ENCODE measurements at places on chromosomes 12 and 14.

GRCh38 chr12:103441437-103442181 lies 54.2 kb downstream of the C12orf42 start:
- DNase-seq = no peak

DNA sequence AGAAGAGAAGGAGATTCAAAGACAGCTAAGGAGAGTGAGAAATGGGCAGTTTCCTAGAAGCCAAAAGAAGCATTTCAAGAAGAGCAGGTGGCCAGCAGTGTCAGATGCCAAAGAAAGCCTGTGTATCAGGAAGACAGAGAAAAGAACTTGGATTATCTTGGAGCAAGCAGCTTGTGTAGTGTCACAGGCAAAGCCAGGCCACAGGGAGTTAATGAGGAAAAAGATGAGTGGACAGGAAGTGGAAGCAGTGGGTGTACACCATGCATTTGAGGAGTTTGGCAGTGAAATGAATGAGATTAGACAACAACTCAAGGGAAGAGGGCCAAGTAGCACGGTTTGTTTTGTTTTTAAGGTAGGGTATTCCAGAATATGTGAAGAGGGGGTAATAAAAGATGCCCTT lies 5.6 kb upstream of the MYH7 start:
- DNase-seq = no peak

DNA sequence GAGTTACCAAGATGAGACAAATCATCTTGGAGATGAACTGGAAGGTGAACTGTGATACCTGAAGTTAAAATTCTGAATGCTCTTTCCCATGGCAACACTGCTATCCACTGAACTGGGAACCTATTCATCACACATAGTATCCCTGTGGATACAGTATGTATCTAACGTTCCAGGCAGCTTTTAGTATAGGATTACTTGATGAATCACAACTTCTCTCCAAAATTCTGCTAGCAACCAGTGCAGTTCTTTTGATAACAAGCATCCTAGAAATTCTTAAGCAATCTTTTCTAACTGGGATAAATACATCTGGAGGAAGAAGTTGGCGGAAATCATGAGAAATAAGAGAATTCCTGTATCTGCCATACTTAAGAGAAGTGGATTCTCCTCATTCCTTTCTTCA lies 66.4 kb downstream of the PAWR start:
- no peak for DNase-seq

DNA sequence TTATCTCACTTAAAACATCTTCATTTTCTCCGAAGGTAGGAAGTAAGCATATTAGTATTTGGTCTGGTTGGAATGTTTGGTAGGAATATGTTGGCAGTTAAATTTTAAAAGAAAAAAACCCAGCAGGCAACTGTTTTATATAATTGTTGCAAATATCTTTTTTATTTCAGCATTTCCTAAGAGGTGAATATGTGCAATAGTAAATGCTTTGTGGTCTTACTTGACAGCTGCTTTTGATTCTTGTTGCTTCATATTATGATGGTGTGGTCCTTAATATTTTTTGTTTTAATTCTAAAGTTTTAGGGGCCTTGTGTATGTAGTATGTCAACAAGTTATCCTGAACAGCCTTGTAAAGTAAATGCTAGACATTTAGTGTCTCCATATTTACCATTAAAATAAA lies 6.3 kb downstream of the TRAFD1 start:
- no peak for DNase-seq

GRCh38 chr12:16581416-16581815 lies 24.5 kb downstream of the LMO3 start:
- no peak for DNase-seq

GRCh38 chr14:54781080-54781479 lies 121.5 kb downstream of the GCH1 start:
- no peak for DNase-seq

DNA sequence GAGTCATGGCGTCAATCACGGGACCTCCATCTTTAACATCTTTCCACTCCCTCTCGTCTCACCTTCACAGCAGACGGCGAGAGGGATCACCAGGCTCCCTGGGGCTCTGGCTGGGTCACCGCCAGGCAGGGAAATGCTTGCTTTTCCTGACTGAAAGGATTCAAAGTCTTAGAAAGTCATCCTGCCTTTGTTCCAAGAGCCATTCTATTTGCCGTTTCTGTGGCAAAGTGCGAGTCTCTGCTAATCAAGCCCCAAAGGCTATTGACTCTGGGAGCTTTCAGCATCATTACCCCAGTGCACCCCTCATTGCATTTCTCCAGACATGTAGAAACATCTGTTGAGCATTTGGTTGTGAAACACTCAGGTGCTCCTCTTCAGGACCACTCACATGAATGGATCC lies 69.6 kb downstream of the GSC start:
- DNase-seq = no peak

DNA sequence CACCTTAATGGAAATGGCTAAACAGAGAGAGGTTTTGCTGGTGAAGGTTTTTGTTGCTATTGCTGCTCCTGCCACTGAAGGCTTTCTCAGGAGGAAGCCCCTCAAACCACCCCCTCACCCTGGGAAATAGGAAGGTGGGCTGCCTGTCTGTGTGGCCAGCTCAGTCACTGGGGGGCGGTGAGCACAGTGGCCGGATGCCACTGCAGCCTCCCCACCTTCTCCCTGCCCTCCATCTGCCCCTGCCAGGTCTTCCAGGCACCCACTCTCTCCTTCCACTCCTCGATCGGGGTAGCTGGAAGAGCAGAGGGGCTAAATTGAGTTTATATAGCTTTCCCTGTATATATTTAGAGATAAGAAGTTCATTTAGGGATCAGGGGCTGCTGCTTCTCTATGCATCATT lies 80.8 kb downstream of the PAPOLA start:
- no peak for DNase-seq

- DNase-seq = no peak
These were observed 50.6 kb upstream of the GALNT9 start for GRCh38 chr12:132379996-132380395.

DNA sequence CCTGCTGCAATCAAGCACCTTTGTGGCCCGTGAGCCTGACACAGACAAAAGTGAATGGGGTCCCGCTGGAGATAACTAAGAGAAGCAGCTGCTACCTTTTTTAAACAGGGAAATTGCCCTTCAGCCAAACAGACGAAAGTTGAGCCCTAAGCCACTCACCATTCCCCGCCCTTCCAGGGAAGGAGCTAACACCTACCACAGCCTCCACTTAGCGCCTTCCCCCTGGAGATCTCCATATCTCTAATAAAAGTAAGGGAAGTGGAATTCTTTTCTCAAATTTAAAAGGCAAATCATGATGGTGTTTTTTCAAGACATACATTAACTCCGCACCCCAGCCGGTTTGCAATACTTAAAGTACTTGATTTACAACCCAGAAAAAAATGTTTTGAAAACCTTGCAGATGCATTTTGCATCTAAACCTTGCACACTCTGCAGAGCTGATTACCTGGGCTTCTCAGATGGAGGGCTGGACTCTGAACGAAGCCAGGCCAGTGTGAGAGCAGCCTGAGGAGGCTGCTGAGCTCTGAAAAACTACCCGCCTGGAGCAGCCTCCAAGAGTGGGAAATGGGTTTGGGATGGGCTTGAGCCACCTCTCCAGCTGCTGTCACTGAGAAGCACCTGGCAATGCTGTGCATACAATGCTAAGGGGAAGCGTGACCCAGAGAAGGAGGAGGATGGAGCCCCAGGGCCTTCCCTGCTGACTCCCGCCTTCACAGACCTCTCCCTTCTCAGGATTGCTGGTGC lies 10.0 kb downstream of the NUAK1 start:
- peak; percentile 90 for DNase-seq

DNA sequence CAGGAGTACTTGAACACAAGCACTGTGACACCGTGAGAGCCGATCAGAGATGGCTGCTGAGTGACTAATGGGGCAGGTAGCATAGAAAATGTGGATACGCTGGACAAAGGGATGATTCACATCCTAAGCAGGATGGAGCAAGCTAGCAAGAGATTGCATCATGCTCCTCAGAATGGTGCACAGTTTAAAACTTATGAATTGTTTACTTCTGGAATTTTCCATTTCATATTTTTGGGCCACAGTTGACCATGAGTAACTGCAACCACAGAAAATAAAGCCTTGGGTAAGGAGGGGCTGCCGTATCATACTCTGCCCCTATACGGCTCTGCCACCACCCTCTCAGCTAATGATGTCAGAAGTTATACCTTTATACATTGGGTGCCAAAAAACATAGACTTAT lies 23.3 kb upstream of the MARK3 start:
- DNase-seq = no peak

DNA sequence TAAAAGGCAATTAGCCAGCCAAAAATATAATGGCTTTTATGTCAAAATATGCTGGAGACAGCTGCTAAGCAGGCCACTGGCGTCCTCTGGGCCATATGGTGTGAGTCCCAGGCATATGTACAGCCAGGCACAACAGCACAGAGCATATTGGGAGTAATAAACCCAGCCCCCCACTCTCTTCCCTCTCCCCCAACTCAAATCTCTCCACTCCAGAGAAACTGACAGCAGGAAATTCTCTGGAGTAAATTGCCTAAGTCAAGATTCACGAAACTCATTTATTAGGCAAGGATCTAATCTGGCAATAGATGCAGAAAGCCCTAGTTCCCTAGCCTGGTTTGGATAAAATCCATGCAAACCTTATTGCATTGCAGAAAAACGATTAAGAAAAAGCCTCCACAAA lies 147.9 kb upstream of the SEL1L start:
- no peak for DNase-seq

GRCh38 chr12:132182711-132183365 lies 38.6 kb downstream of the NOC4L start:
- no peak for DNase-seq

DNA sequence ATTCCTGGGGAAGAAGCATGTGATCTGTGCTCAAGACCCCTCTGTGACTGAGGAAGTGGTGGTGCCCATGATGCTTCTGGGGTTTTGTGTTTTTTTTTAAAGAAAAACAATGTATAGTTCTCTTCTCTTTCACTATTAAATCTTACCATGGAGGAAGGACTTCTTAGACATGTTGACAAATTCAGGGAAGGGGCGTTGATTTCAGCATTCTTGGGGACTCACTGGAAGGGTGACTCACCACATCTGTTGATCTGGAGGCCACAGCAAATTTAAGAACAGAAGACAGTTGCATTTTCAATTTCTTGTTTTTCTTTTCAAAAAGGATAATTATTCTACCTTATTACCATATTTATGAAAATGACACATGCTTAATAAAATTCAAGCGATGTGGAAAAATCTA lies 152.9 kb upstream of the RTL1 start:
- DNase-seq = no peak

DNA sequence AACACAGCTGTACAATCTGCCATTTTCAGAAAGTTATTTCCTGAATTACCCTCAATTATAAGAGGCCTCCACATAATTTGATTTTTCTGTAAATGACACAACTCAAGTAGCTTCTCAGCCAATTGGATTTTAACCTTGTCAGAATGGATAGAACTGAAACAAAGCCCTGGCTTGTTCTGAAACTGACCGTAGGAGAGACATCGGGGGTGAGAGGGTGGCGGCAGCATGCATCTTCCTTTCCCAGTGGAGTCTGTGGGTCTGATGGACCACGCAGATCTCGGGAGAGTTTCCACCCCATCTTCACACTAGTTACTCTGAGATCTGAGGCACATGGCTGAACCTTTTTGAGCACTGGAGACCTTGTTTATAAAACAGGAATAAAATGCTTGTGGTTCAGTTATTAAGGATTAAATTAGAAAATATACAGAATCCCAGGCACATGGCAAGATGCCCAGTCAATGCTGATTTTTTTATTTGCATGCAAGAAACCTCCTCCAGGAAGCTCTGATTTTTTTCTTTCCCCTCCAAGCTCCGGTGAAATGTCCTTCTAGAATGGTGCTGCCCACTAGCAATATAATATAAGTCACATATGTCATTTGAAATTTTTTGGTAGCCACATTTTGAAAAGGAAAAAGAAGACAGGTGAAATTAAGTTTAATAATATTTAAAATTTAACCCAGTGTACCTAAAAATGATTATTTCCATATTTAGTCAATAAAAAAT lies 153.9 kb downstream of the CHST11 start:
- DNase-seq = no peak
